ENCODE measurements at places on chromosomes 4 and X.

DNA sequence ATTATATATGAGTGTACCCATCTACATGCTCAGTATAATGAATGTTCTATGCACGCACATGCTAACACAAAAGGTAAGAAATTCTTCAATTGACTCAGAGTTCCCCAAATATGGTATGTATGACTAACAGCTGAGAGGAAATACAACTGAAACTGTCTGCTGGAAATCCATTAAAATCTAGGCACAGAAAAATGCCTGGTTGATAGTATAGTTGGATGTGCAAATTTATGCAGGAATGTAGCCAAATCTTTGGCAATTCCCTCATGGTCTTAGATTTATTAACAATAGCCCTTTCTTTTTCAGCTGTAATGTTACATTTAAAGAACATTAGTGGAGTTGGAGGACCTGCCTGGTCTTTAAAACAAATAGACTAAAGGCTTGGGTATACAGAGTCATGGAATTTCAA, 5.5 kb downstream of the CAMK2D start:
- DNase-seq: no peak

- no peak for DNase-seq
Measured at GRCh38 chr4:183727482-183727881, 68.4 kb downstream of the TRAPPC11 start.

- DNase-seq: no peak
Measured at GRCh38 chr4:8125526-8126056, 33.0 kb downstream of the ABLIM2 start.

- peak; percentile 77 for DNase-seq
Measured at GRCh38 chr4:4334798-4335520, 44.9 kb downstream of the ZBTB49 start.

- DNase-seq: no peak
Measured at GRCh38 chr4:123096038-123096437, 173.6 kb upstream of the NUDT6 start.

DNA sequence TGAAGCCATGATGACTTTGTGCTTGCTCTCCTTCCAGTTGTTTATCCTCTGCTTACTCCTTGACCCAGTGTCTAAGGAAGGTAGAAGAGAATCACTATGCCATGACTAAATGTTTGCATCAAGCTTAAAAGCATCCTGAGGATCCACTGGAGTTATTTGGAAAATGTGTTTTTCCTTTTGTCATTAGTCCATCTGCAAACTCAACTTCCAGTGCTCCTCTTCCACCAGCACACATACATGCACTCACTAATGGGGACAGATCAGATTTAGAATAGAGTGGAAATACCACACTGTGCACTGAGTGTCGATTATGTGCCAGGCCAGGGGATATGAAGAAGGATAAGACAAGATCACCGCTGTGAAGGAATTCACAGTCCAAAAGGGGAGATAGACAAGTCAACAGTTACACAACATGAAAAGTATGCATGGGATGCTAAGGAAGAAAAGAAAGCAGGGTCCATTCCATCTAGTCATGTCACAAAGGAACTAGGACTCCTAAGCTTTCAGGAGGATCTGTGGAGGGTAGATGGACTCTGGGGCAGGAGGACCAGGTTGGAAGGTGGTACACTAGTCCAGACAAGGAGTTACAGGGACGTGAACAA, 1.9 kb downstream of the OCIAD2 start:
- DNase-seq: no peak

- DNase-seq: no peak
Measured at GRCh38 chrX:134375691-134376090, 84.3 kb upstream of the HPRT1 start.

DNA sequence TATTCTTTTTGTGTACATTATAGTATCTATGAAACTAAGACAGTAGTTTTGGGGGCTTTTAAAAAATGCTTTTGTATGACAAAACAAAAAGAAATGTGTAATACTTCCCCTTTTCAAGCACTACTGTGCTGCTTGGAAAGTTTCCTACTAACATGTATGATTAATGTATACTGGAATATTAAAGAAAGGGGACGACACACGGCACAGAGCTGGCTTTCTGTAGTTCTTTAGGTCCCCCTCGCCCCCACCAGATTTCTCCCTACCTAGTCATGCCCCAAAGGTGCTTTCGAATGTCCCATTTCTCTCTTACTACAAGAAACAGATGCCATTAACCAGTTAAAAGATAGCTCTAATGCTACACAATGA, 1.6 kb upstream of the AP1S2 start:
- DNase-seq: no peak

GRCh38 chrX:39480963-39481362, 616.8 kb downstream of the BCOR start:
- DNase-seq: no peak

DNA sequence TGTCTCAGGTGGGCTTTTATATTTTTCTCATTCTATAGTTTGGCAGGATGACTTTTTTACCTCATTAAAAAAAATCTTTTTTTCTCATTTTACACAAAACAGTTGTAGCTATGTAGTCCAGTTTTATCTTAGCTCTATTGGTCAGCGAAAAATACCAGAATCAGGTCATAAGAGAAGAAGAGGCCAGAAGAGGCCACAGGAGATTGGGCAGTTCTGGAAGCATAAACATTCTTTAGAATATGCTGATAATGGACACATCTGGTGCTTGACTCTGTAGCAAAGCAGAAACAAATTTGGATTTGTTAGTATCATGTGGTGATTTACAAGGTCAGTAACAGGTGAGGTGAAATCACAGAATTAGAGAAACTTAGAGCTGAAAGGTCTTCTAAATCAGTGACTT, 66.6 kb upstream of the ARHGAP24 start:
- DNase-seq: no peak

DNA sequence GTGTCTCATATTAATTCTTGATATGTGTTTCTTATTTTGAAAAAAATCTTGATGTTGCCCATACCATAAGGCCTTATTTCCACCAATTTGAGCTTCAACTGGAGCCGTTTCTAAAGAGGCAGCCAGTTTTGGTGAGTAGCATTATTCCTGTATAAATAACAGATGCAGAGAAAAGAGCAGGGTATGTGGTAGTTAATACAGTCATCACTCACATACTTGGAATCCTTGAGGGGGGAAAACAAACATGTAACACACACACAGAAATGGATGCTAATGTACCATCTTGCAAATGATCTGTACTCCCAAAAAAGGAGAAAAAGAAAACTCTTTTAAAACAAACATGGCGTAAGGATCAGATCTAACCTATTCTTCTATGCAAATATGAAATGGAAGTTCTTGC, 389.7 kb downstream of the GPM6A start:
- no peak for DNase-seq

GRCh38 chrX:6980981-6981380, 166.5 kb upstream of the STS start:
- DNase-seq: no peak

DNA sequence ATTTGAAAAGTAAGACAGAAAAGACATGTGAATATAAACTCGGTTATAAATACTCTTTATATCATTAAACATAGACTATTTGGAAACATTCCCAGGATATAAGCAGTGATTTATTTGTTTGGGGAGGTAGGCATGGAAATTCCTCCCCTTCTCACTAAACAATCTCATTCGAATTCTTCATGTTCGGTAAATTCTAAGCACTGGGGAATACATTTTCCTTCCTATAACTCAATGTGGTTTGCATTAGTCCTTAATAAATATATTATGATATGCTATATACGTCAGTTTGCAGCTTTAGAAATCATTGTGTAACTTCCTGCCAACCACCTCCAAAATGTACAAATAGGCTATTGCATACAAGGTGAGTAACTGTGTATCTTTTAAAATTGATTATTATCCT, 99.6 kb downstream of the UGT8 start:
- DNase-seq: no peak

- DNase-seq: no peak
Measured at GRCh38 chr4:149370002-149370401, 445.6 kb downstream of the IQCM start.

GRCh38 chr4:11418610-11419009, 10.1 kb downstream of the HS3ST1 start:
- DNase-seq: no peak

GRCh38 chrX:9337046-9337445, 127.8 kb upstream of the TBL1X start:
- no peak for DNase-seq

DNA sequence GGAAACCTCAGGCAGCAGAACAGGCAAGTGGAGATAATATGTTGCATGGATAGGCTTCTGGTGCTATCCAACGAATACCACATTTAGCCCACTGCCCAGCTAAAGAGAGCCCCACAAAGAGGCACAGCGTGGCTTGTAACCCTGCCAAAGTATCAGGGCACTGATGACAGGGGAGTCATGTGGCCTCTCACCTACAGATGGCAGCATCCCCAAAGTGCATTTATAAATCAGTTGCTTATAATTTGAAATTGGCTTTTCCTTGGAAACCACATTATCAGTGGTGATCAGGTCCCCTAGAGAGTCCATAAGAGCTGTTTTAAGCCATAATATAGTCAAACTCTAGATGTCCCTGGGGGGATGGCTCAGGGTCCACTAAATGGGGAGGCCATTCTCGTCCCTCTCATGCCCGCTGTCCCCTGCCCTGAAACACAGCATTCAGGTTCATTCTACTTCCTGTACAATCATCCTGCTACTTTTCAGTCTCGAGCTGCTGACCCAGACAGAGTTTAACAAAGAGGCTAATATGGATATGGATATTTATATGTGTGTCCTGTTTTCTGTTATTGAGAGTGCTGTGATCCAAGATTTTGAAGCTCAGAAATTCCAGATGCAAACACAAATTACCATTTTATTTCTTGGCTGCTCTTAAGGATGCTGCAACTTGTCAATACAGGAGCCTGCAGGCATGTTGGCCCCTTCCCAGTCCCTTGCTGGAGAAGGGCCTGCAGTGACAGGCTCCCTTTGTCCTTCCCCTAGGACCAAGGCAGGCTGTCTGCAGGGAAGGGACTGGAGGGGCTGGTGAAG, 28.5 kb downstream of the SRPX start:
- no peak for DNase-seq

GRCh38 chrX:146241902-146242301, 424.3 kb downstream of the SLITRK2 start:
- DNase-seq: no peak

DNA sequence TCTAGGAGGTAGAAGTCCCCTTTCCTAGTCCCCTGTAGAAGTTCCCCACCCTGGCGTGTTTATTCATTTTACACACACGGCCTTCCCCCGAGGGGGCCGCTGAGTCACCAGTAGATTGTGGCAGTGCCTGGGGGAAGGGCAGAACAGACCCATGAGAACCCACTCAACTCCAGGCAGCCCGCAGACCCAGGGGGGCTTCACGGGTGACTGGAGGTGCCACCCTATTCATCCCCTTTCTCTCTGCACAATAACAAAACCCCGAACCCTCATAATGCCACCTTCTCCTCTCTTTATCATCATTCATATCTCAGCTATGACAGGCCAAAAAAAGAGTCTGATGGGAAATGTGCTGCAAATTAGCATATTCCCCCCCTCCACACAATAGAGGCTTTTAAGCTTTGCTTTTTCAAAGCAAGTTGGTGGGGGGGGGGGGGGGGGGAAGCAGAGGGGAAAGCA, 20.4 kb upstream of the GPM6B start:
- no peak for DNase-seq

- DNase-seq: no peak
Measured at GRCh38 chr4:159002950-159003349, 99.9 kb upstream of the RAPGEF2 start.

GRCh38 chr4:45931154-45931553, 192.7 kb downstream of the GABRG1 start:
- no peak for DNase-seq

GRCh38 chrX:7447801-7448499, 300.0 kb upstream of the PUDP start:
- no peak for DNase-seq

GRCh38 chr4:90715242-90715641, 588.0 kb downstream of the CCSER1 start:
- DNase-seq: no peak

DNA sequence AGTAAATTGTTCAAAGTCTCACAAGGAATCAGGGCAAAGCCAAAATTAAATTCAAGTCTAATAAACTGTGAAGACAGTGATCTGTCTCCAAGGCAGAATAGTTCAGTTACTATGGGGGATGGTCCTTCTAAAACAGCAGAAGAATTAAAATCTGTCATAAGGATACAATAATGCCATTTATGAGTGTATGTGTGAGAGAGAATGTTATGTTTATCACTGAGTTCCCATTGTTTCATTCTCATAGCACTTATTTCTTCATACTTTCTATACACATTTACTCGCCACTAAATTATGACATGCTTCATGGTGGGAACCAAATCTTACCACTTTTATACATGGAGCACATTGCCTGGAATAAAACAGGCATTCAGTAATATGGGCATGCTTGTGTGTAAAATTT, 102.5 kb downstream of the AMMECR1 start:
- no peak for DNase-seq

GRCh38 chrX:19879735-19880378, 7.5 kb downstream of the SH3KBP1 start:
- DNase-seq: no peak

DNA sequence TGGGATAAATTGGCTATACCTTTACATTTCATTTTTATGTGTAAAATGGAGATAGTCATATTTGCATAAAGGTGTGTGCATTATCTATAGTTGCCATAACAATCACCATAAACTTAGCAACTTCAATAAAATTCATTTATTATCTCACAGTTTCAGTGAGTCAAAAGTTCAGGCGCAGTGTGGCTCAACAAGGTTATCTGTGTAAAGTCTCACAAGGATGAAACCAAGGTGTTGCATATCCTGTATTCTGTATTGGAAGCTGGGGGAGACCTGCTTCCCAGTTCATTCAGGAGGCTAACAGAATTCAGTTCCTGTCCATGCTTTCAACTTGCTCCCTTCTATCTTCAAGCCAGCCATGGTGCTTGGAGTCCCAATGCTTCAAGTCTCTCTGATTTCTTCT, 169.5 kb downstream of the KCTD8 start:
- no peak for DNase-seq

DNA sequence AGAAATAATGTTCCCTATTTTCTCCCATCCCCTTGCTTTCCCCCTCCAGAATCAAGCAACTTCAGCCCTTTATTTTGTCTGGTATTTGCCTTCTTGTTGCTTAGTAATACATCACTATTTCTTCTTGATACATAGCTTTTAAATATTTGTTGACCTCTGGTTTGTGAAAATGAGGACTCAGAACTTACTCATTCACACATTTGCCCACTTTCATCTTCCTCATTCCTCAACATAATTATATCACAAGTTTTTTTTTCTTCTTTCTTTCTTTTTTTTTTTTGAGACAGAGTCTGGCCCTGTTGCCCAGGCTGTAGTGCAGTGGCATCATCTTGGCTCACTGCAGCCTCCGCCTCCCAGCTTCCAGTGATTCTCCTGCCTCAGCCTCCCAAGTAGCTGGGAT, 28.9 kb upstream of the NDUFC1 start:
- no peak for DNase-seq

GRCh38 chr4:68077737-68078136, 51.9 kb downstream of the TMPRSS11F start:
- DNase-seq: no peak

GRCh38 chrX:9700555-9700954, 65.1 kb downstream of the GPR143 start:
- no peak for DNase-seq

Measured in hematopoietic multipotent progenitor cell treated with erythropoietin and hydrocortisone succinate and interleukin-3 and kit ligand, for 17 days (in vitro differentiated cells).